Neural progenitor cell (in vitro differentiated cells): ENCODE measurements at places on chromosomes 1 and 21.

GRCh38 chr1:162561616-162562469 is at the start of gene UAP1:
TSS of gene UAP1 (plus strand) at chr1:162561722. CDS start at chr1:162566069, 4,347 bp downstream.
- DNase-seq = no peak

GRCh38 chr1:203641503-203641890 is 14.9 kb downstream of the ATP2B4 start:
- DNase-seq = no peak

GRCh38 chr1:79188337-79188736 is 181.8 kb upstream of the ADGRL4 start:
- DNase-seq = no peak

DNA sequence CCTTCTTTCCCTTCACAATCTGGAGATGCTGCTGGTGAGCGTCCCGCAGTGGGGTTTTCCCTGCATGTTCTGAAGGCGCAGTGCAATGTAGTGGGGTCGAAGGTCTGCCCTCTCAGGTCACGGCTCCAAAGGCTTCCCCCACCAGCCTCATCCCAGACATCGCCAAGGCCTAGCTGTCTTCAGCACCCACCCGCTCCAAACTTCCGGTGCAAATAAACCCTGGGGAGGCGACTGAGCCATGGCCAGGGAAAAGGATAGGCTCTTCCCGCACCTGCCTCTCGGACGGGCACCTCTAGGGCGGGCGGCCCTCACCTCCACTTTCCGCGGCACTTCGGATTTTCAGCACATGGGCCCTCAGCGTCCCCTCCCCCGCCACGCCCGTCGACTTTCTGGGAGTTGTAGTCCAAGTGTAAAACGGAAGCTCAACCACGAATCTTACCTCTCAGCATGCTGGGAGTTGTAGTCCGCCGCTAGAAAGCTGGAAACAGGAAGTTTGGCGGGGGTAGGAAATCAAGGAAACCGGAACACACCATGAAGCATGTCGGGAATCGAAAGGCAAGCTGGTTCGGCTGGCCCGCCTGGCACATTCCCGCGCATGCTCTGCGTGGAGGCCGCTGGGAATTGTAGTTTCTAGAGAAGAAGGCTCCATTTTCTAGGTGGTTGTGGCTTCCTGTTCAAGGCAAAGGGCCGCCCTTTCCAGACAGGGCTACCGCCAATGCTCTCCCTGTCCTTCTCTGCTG is at the start of gene MRPL24:
TSS of gene MRPL24 (minus strand) at position 348 of the 740 bp plus-strand sequence. CDS start 2,384 bp downstream, outside the sequence.
- peak; percentile 99 for DNase-seq

- no peak for DNase-seq
These were observed 99.2 kb upstream of the B3GALT2 start for GRCh38 chr1:193285641-193286040.

- DNase-seq = no peak
These were observed 20.5 kb upstream of the CNN3 start for GRCh38 chr1:94947437-94947836.
